ENCODE measurements at places on chromosomes 5 and 9.

- DNase-seq = no peak
Measured at GRCh38 chr5:52909192-52909591, 80.0 kb upstream of the ITGA2 start.

DNA sequence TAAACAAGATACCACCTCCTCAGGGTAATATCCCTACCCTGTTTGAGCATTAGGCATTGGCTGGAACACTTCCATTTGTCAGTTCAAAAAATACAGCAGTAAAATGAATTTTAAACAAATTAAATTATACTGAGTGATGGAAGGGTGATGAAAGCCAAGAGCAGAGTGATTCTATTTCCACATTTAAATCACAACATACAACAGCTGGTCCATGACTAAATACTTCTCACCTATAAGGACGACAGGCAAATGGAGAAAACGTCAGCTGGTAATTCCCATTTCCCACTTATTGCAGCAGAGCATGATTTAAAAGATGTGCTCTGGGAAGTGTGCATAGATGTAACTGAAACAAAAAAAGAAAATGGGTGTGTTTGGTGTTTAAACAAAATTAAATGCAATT lies 543.6 kb upstream of the DAB2 start:
- no peak for DNase-seq

GRCh38 chr9:134892820-134893420 lies 12.3 kb downstream of the FCN2 start:
- no peak for DNase-seq

DNA sequence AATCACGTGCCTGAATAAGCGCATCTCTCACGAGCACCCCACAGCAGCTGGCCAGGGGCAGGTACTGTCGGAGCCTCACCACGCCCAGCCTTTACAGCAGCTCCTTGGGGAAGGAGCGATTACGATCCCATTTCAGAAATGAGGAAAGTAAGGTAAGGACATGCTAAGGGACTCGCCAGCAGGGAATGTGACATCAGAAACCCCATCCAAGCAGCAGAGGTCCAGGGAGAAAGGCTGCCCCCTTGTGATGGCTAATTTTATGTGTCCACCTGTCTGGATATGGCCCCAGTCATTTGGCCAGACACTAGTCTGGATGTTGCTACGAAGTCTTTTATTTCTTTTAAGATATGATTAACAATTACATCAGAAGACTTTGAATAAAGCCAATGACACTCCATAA lies 77.3 kb downstream of the UBE2QL1 start:
- DNase-seq = no peak

DNA sequence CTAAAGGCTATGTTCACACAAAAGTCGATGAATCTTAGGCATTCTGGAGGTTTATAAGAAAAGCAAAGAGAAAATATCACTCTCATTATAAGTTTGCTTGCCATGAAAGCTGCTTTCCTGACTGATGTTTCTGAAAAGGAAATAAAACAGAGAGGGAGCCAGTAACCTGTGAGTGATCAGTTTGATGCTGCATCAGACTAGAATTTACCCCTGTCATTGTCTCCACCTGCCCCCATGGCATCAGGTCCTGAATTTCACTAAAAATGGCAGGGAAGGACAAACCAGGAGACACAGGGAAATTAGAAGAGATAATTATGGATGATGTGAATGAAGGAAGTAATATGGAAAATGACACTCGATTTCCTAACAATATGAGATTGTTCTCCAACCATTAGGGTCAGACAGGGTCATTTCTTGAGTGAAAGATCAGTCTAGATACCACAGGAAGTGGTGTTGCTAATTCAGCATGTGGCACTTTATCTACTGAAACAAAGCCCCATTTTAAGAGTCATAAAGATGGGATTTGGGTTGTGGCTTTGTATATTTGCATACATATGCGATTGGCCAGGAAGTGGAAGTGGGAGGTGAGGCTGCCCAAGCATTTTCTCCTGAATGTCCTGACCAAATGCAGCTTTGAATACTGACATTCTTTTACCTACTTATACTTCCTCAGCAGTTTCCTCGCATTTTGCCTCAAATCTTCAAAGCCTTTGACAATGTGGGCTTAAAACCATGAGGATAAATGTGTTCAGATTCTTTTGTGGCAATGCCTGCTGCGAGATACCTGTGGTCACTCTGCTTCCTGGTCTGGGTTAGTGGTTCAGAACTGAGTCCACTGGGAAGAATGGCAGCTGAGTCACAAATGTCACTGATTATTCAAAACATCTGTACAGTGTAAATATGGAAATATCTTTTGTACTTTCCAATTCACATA lies 29.7 kb downstream of the MEGF10 start:
- no peak for DNase-seq

DNA sequence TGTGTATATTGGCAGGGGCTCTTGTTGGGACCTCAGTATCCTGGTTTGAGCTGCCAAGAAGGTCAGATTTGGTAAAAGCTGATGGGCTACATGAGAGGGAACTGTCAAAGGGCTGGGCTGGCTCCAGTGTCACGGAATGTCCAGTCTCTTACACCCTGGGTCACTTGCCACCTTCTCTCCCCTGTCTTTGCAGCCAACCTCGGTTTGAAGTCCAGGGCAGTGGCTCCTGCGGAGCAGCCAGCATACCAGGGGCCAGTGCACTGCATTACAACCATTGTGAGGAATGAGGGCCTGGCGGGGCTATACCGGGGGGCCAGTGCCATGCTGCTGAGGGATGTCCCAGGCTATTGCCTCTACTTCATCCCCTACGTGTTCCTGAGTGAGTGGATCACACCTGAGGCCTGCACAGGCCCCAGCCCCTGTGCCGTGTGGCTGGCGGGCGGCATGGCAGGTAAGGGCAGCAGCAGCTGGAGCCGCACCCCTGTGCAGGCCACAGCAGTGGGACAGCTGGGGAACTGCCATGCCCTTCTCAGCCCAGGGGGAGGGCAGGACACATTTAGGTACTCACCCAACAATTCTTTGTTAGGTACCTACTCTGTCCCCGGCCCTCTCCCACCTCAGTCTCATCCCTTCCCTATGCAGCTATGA lies 24.2 kb downstream of the IL9 start:
- no peak for DNase-seq

DNA sequence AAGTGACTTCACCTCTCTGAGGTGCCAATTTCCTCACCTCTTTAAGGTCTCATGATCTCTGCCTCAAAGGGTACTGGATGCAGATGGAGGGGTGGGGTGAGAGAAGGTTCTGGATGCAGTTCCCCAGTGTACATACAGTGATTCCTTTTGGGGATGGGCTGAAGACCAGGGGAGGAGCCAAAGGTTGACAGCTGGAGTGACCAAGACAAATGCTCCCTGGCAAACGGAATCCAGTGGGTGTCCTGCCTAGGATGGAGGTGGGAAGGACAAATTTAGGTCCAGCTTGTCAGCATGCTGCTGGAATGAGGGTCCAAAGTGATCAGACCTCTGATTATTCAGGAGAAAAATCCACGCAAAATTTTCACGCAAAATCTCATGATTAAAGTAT lies 7.3 kb upstream of the LMX1B start:
- no peak for DNase-seq

- no peak for DNase-seq
Measured at GRCh38 chr5:179893076-179893957, 14.4 kb downstream of the TBC1D9B start.

- no peak for DNase-seq
Measured at GRCh38 chr5:107118184-107119019, 552.3 kb downstream of the EFNA5 start.

DNA sequence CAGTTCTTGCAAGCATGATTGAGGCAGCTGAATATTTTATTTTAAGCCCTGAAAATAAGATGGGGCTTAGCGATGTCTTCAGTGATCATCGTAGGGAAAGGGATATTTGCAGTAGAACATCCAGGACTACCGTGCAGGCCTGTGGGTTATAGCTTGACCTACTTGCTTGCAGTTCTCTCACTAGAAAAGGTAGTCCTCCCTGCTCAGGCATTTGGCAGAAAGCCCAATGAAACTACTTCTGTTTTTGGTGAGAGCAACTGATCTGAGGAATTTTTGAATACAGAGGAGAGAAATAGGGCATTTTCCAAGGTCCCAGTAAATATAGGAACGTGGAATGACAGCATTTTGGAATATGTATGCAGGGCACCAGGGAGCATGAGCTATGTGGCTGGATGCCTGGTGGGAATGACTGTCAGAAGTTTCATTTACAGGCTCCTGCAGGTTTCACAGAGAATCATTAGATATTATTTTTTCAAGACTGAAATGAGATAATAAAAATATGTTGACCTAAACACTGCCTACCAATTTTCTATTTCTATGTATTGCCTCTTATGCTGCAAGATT lies 417.9 kb upstream of the ACTBL2 start:
- peak; percentile 36 for DNase-seq

- DNase-seq = no peak
Measured at GRCh38 chr5:36928947-36929346, 52.4 kb downstream of the NIPBL start.

DNA sequence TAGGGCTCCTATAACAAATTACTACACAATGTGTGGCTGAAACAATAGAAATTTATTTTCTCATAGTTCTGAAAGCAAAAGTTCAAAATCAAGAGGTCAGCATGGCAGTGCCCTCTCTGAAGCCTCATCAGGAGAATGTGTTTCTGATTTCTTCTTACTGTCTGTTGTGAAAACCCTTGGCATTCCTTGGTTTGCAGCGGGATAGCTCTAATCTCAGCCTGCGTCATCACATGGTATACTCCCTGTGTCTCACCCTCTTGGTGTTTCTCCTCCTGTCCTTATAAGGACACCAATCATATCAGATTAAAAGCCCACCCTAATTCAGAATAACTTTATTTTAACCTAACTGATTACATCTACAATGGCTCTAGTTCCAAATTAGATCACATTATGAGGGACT lies 87.5 kb upstream of the CDH9 start:
- DNase-seq = no peak

GRCh38 chr5:9380109-9380508 lies 165.8 kb downstream of the SEMA5A start:
- DNase-seq = no peak

- DNase-seq = no peak
Measured at GRCh38 chr9:114473447-114473801, 31.8 kb downstream of the WHRN start.

DNA sequence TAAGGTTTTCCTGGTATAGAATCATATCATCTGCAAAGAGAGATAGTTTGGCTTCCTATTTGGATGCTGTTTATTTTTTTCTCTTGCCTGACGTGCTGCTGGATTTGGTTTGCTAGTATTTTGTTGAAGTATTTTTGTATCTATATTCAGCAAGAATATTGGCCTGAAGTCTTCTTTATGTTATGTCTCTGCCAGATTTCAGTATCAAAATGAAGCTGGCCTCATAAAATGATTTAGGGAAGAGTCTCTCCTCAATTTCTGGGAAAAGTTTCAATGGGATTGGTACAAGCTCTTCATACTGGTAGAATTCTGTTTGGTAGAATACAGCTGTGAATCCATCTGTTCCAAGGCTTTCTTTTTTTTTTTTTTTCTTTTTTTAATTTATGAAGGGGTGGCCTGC lies 799.0 kb upstream of the TYRP1 start:
- DNase-seq = no peak

DNA sequence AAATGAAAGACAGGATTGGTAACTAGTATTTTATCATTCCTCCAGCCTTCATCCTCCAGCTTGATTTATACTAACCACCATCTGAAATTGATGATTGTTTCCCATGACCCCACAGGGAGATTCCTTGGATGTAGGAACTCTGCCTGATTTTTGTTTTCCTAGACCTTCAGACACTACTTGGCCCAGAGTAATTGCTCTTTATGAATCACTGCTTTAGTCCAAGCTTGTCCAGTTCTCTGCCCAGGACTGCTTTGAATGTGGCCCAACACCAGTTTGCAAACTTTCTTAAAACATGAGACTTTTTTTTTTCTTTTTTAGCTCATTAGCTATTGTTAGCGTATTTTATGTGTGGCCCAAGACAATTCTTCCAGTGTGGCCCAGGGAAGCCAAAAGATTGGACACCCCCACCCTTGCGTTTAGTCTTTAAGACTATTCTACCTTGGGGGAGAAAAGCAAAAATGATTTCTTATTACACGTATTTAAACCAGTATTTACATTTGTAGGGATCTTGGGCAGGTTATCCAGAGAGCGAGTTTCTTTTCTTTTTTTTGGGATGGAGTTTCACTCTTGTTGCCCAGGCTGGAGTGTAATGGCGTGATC lies 18.4 kb downstream of the BASP1 start:
- no peak for DNase-seq

GRCh38 chr5:64634997-64635686 lies 55.2 kb upstream of the SHISAL2B start:
- peak; percentile 67 for DNase-seq

DNA sequence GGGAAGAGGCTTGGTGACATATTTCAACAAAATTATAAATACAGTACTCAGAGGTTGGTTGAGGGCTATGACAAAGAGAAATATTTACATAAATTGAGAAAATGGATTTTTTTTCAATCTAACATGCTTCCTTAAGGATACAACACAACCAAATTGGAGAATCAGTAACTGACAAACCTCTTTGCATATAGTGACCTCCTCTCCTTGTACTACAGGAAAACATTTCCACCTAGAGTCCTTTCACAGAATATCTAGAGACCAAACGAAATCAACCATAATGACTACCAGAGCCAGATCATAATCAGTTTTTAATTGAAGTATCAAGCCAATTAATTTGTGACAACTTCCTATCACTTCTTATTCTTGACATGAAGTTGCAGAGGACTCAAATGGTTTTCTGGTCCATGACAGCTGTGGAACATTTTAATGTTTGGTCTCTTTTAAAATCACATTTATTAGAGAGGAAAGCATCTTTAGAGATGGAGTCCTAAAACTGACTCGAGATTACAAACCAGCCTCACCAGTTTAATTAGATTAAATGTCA lies 1636.5 kb upstream of the C9orf72 start:
- DNase-seq = no peak

DNA sequence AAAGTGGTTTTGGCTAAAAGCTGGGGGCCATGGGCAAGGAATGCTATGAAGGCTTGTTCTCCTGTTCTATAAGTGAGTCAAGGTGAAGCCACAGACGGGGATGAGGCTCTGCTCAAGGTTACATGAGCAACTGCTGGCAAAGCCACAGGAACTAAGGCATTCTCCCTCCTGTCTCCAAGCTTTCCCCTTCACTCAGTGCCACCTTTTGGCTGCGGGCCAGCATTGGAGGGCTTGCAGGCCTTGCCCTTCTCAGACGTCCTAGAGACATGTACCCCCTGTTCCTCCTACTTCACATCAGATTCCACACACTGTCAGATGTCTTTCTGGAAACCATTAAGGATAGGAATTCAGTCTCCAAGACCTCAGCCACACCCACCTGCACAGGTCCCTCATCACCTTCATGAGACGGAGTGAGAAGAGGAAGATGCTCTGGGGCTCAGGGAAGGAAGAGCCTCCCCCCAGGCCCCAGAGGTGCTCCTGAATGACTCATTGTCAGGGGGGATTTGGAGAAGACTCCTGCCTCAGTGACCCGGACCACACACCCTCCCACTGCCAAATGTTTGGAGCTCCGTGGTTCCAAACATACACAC lies 20.5 kb upstream of the MEIKIN start:
- DNase-seq = no peak
